ENCODE measurements at places on chromosomes 12 and 14.

DNA sequence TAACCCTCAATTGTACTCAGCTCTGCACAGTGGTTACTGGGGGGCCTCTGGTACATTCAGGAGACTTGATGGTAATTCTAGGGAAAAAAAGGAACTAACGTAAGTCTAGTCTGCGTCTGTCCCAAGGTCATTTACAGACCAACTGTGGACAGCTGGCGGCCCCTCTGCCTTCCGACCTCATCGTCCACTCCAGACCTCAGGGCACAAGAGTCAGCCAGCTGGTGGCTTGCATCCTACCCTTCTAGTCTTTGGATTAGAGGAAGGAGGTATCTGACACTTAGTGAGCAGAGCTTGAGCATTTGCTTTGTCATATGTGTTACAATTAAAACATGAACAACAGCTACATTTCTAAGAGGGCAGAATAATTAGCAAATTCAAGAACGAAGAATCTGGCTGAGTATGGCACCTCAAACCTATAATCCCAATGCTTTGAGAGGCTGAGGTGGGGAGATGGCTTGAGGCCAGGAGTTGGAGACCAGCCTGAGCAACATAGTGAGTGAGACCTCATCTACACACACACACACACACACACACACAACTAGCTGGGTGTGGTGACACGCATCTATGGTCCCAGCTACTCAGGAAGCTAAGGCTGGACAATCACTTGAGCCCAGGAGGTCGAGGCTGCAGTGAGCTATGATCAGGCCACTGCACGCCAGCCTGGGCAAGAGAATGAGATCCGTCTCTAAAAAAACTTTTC, 36.5 kb downstream of the SSH1 start:
- DNase-seq, result no peak

- peak; percentile 17 for DNase-seq
Observed at GRCh38 chr12:96427269-96427729, 27.1 kb upstream of the CDK17 start.

- DNase-seq, result no peak
Observed at GRCh38 chr12:108403952-108404351, 64.8 kb upstream of the CMKLR1 start.

- DNase-seq, result no peak
Observed at GRCh38 chr14:68888025-68888850, 90.9 kb downstream of the ACTN1 start.

GRCh38 chr12:80317307-80317706, 126.7 kb upstream of the PTPRQ start:
- DNase-seq, result no peak

- DNase-seq, result no peak
Observed at GRCh38 chr14:59131938-59132795, 56.3 kb upstream of the DAAM1 start.

GRCh38 chr12:42442311-42442759, 116.4 kb downstream of the PPHLN1 start:
- DNase-seq, result no peak

DNA sequence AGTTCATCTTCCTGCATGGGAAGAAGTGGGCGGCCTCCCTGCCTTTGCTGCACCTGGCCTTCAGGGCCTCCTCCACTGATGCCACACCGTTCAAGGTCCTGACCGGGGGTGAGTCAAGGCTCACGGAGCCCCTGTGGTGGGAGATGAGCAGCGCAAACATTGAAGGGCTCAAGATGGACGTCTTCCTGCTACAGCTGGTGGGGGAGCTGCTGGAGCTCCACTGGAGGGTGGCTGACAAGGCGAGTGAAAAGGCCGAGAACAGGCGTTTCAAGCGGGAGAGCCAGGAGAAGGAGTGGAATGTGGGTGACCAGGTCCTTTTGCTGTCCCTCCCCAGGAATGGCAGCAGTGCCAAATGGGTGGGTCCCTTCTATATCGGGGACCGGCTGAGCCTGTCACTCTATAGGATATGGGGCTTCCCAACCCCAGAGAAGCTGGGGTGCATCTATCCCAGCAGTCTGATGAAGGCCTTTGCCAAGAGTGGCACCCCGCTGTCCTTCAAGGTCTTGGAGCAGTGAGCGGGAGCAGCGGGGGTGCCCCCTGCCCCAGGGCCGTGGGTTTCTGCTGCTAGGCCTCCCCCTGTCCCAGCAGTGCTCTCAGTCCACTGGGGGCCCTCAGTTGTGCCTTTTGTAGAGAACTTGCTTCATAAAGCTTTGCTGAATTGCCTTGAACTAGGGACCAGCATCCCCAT, 12.4 kb downstream of the CBLN3 start:
- no peak for DNase-seq

DNA sequence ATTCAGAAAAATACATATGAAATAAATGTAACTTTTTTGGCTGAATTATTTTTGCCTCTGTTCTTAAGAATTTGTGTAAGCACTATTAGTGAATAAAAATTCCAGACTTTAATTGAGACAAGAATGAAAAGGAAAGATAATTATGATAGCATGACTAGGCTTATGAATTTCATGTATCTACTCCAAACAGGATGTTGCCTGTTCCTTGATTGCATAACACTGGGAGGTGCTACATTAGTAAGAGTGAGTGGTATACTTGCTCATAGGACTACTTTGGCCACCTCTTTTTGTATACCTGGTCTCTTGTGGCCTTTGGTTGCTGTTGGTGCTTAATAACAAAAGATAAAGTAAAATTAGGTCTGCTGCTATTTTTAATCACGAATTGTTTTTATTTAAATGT, 112.8 kb downstream of the NAV3 start:
- DNase-seq, result no peak

GRCh38 chr12:30573145-30573544, 122.5 kb downstream of the IPO8 start:
- no peak for DNase-seq

DNA sequence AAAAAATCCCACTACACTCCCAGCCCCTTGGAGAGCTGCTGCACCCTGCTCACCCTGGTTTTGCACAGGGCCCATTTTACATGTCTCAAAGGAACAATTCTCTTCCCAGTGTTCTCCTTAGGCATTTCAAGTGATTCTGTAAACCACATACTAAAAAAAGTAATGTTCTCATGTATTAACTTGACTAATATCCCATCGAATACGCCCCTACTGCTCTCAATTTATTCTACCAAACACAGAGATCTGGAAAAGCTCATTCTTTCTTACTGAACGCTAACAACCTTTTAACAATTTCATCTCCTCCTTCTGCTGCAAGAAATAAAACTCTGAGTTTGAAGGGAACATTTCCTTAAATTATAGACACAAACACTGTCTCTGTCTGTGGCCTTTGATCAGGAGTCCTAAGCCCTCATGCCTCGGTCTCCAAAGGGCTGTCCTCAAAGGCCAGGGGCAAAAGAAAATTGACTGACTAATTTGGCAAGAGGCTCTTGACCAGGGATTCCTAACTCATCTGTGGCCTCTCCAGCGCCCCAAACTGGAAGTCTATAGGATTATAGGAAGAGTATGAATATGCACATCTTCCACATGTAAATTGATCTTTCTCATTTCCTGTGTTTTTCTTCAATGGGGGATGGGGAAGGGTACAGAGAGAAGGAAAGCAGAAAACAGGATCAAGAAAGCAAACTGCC, 17.1 kb upstream of the TSPAN11 start:
- no peak for DNase-seq

DNA sequence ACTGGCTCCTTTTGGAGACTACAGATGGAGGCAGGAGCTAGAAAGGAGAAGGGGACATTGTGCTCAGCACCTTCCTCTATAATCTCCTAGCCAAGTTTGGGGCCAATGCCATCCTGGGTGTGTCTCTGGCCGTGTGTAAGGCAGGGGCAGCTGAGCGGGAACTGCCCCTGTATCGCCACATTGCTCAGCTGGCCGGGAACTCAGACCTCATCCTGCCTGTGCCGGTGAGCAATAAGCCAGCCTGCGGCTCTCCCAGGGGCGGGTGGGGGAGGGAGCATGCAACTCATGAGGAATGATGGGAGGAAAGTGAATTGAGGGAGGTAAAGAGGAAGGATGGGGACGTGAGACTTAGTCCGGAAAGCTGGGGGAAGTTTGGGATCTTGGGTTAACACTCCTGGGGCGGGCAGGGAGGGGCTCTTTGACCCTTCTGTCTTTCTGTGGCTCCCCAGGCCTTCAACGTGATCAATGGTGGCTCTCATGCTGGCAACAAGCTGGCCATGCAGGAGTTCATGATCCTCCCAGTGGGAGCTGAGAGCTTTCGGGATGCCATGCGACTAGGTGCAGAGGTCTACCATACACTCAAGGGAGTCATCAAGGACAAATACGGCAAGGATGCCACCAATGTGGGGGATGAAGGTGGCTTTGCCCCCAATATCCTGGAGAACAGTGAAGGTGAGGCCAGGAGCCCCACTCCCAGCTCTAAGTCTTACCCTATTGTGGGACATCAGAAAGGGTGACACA, 3.3 kb downstream of the ENO2 start:
- no peak for DNase-seq

DNA sequence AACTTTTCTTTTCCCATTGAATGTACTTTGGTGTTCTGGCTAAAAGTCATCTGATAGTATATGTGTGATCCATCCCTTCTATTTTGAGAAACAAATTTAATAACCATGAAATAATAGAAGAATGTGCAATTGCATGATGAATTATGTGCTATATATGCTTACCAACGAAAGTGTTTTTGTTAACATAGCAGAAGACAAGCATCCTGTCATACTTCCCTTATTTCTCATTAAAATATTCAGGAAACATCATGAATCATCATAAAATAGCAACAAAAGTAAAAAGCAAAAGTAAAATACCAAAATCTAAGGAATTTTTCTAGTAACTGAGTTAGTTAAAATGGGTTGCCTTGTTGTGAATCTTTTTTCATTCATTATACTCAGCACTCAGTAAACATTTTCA, 409.0 kb upstream of the PDE3A start:
- no peak for DNase-seq

DNA sequence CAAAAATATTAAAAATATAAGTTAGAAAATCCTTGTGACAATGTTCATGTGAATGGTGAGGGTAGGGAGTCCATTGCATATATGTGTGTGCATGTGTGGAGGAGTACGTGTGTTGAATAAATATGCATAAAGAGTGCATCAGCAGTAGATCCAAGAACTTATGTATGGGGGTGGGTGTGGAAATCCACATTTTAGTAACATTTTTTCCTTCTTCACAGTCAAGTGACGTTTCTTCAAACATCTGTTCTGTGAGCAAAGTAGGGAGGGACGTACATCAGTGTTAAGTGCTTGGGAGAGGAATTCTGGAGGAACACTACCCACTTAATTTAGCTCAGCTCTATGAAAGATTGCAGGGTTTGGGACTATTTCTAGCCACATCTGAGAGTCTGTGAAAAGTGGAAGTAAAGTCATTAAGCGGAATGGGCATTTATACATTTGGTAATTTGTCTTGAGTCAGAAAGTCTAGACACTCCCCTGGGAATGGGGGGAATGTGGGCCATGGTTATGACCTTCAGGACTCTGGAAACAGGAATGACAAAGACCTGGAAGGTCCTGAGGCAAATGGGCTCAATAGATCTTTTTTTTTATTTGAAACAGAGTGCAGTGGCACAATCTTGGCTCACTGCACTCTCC, 156.4 kb upstream of the PLXNC1 start:
- no peak for DNase-seq

DNA sequence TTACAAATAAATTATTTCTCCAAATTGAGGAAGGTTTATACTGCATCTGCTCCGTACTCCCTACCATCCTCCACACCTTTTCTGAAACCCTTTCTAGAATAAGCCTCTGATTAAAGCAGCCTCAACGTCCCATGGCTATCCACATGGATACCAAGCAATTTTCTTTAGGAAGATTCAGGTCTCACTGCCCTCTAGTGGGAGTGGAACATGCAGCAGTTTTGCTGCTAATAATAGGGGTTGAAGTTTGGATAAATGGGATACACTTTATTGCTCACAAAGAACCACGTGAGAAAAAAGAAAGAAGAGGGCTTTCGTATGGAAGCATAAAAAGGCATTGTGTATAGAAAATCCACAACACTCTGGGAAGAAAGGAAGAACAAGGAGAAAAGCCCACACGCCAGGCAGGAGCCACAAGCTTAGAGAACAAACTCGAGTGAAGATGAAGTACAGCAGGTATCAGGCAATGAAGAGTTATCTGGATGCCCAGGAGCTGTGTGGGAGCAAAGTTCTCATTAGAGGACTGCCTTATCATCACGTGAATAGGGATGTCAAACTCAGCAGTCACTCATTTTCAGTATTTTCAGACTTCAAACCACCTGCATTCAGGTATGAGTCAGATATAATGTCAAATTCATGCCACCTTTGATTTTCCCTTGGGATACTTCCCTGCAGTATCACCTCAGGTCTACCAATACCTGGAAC, 45.8 kb downstream of the CCER1 start:
- DNase-seq, result no peak

DNA sequence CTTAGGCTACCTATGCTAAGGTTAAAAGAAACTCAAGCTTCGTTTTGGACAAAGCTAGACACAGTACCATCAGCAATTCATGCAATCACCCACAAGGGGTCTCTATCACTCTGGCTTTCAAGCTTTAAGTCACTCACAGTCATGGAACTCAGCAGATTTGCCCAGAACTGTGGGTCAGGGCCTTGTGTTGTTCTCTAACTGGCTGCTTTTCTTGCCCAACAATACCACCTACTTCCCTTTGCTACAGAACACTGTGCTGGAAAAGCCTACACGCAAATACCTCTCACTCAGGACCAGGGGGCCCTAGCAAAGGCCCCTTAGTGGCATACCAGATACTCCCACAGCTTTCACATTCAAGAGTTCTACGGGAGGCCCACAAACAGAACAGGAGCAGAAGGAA, 9.1 kb downstream of the NEMP1 start:
- DNase-seq, result peak; percentile 83

DNA sequence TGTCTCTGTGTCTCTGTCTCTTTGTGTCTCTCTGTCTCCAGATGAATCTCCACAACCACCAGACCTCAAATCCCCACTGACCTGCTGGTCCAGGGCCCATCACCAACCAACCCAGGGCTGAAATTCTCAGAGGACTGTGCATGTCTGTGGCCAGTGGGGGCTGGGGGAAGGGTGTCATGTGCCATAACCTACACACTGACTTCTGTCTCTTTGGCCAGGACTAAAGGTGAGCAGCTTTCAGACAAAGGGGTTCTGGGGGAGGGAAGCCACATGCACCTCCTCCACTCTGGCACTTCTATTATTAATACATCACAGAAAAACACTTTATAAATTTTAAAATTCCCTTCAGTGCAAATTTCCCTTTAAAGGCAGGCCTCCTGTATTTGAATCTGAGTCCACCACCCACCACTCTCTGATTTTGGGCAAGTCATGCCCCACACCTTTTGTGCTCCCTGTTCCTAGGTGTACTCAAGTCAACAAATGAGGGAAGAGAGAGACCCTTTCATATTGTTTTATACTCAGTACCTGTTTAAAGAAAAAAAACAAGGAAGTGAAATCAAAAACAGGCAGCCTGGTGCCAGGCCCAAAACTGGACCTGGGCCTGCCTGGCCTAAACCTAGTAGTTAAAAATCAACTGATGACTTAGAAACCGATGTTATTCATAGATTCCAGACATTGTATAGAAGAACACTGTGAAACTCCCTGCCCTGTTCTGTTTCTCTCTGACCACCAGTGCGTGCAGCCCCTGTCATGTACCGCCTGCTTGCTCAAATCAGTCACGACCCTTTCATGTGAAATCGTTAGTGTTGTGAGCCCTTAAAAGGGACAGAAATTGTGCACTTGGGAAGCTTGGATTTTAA, 80.2 kb downstream of the TUNAR start:
- no peak for DNase-seq
